ENCODE measurements at places on chromosomes 2 and 18. TPM values are rescaled to one million over a fixed set of nuclear protein-coding genes. Genes with fewer than 3 reads are reported as not detected.

PLGLB2 gene
- 1.7 TPM for total RNA-seq

DNA sequence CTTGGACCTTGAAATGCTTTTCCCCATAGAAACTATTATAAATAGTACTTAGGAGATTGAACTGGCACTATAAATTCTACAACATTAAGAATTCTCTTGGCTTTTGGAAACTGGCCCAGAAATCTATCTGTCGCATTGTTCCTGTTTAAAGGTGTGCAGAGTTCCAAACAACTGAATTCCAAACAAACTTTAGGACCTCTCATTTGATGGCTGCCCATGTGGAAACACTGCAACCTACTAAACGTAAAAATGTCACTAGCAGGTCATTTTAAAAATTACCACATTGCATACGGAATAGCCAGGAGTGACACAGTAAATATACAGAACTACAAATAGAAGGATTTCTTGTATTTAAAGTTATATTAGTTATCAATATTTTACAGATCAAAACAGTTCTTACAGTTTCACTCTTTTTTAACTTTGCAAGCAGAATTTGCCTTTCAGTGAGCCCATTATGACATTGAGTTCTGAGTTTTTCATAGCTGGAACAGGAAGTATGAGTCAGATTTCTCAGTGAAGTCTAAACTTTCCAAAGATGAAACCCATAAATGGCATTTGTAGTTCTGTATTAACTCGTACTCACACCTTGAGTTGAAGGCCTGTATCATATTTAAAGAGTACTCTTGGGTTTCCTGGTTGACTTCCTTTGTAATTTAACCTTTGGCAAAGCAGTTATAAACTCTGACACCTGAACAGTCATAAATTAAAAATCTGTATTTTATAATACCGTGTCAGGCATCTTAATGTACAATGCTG, 142.3 kb upstream of the BOD1L2 start:
- no peak for DNase-seq

DNA sequence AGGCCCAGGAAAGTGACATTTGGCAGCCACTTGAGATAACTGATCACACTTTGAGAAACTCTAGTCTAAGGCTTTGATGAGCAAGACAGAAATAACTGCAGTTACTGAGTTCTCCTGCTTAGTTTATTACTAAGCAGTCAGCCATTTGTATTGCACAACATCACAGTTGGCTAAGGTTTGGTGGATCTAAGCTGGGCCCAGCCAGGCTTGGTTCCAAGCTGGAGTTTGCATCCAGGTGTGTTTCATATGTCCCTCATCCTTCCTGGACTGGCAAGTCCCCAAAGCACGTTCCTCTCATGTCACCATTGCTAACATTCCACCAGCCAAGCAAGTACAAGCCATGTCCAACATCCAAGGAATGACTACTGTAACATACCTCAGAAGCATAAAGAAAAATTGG, 71.3 kb upstream of the ZNF532 start:
- DNase-seq: no peak

DNA sequence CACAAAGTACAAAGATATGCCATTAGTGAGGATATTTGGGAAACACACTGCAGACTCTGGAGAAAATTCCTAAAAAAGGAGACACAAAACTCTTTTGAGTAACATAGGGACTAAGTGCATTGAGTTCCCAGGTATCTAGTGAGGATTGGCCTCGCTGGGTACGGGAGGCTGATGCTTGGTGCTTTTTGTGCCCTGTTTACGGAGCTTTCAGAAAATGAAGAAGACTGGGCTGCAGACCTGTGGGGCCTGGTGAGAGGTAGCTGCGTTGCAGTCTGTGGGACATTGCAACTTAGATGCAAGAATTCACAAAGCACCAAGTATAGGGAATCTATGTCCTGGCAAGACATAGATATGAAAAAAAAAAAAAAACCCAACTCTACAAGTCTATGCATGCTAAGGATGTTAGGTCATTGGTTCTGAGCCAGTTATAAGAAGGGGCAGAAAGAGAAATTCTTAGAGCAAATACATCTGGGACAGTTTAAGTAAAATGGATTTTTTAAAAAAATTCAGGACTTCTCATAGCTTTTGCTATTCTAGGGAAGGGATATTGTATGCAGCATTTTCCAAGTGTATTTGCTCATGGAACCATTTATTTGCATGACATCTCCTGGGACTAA, 156.0 kb downstream of the SLC4A3 start:
- DNase-seq: no peak

DNA sequence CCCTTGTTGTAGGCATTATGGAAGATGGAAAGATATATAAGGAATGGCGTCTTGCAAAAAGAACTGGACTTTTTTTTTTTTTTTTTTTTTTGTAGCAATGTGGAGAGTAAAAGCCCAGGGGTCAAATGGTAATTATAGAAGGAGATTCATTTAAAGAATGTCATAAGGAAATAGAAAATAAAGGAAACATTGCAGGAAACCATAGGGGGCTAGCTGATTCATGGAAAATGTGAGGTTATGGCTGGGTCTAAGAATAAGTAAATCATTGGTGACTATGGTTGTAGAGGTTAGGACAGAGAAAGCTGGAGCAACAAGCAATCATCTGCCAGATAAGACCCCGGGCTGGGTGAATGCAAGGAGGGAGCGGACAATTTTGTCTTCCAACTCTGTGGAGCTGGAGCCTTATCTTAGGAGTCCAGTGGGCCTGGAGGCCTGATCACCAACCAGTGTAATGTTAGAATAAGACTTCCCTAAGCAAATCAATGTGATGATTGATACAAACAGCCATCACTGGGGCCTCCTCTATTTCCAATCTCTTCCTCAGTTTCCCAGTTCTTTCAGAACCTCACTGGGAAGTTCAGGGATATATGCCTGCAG, 201.2 kb upstream of the TNP1 start:
- DNase-seq: no peak

GRCh38 chr2:55009277-55010060, 40.8 kb downstream of the RTN4 start:
- DNase-seq: no peak

- DNase-seq: no peak
Measured at GRCh38 chr2:129205766-129206165, 773.7 kb upstream of the RAB6C start.

Measured in omental fat pad (tissue), 4 donors.